ENCODE measurements at places on chromosomes 11 and 22.

GRCh38 chr11:78292109-78292803 is 103.5 kb downstream of the USP35 start:
- H3K27ac ChIP-seq, result no peak overlapping the region
- H3K36me3 ChIP-seq, result no peaks in the 10 kb centered on the region
- no peak overlapping the region for H3K4me3 ChIP-seq
- peak; percentile 36 for DNase-seq
- no peaks in the 10 kb centered on the region for H3K27me3 ChIP-seq

DNA sequence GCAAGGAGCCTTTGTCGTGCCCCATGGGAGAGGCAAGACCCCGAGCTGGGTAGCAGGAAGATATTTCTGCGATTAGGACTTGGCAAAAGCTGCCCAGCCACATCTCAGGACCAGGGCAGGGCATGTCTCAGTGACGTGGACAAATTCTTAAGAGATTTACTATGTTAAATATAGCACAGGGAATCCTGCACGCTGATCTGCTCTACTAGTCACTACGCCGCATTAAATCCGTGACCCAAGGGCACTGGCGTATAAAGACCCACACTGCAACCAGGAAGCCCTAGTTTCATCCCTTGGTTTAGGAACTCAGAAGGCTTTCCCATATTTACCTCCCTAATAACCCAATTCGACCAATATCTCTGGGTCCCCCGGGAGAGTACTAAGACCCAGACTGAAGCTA is 35.1 kb downstream of the AP1B1 start:
- H3K27me3 ChIP-seq, result no peaks in the 10 kb centered on the region
- DNase-seq, result no peak
- H3K27ac ChIP-seq, result no peak overlapping the region
- H3K4me1 ChIP-seq, result no peaks in the 10 kb centered on the region

- no peak for DNase-seq
- no peak overlapping the region for H3K4me3 ChIP-seq
- H3K27ac ChIP-seq, result no peak overlapping the region
- H3K4me1 ChIP-seq, result no peaks in the 10 kb centered on the region
Measured at GRCh38 chr11:121894581-121894980, 221.4 kb downstream of the BLID start.

DNA sequence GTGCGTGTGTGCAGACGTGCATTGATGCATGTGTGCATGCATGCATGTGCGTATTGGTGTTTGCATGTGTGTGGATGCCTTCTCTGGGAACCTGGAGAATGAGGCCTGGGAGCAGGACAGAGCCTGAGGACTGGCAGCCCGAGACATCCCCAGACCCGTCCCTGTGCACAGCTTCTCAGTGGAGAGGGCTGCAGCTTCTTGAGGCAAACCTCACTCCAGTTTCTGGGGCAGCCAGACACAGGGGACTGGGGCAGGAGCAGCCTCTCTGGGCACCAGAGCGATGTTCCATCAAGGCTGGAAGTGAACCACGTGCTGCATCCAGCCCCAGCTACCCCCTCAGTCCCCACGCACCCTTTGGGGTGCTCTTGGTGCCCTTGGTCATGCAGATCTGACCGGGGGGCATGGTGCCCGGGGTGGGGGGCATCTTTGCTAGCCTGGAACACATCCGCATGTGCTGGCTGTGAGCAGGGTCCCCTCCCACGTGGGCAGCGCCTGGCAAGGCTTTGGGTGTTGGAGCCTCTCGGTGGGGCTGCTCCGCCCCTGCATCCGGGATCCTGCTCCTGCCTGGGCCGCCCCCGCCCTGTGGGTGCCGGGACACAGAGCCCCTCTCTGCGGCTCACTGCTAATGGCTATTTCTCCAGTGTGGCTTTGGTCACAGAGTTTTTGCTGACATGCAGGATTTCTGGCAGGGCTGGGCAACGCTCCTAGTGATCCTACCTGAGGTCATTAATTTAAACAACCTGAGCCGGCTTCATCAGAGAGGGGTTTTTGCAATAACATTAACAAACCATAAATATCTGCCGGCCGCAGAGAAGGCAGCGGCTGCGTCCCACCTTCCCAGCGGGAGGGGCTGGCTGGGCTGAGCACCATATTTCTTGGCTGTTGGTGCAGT is 434.7 kb downstream of the TBC1D22A start:
- H3K4me1 ChIP-seq, result no peaks in the 10 kb centered on the region
- H3K4me3 ChIP-seq, result no peak overlapping the region
- no peak overlapping the region for H3K27ac ChIP-seq
- no peaks in the 10 kb centered on the region for H3K36me3 ChIP-seq

DNA sequence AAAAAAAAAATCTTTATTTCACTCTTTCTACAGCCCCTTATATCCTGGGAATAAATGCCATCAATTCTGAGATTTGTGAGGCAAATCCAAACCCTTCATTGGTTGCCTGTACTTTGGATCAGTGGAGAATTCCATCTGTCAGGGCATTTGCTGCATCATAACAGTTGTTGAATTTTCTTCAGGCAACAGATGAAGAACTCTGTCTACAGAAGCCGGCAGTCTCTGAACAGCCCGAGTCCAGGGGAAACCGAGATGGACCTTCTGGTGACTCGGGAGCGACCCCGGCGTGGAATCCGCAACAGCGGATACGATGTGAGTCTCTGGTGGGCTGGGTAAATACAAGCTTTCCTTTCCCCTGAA is 82.3 kb downstream of the C11orf91 start:
- H3K4me3 ChIP-seq, result no peak overlapping the region
- no peak overlapping the region for H3K27ac ChIP-seq
- DNase-seq, result no peak
- H3K36me3 ChIP-seq, result no peaks in the 10 kb centered on the region
- no peaks in the 10 kb centered on the region for H3K4me1 ChIP-seq

DNA sequence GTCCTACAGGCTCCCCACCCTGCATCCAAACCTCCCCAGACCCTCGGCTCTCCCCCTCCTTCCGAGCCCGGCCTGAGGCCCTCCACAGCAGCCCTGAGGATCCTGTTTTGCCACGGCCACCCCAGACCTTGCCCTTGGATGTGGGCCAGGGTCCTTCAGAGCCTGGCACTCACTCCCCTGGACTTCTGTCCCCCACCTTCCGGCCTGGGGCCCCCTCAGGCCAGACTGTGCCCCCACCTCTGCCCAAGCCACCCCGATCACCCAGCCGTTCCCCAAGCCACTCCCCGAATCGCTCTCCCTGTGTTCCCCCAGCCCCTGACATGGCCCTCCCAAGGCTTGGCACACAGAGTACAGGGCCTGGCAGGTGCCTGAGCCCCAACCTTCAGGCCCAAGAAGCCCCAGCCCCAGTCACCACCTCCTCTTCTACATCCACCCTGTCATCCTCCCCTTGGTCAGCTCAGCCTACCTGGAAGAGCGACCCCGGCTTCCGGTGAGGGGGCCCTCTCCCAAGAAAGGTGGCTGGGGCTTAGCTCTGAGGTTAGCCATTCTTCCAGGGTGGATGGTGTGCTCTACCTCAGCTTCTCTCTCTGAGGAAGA is 2.9 kb downstream of the INPP5J start:
- no peak overlapping the region for H3K4me3 ChIP-seq
- no peak for DNase-seq
- no peaks in the 10 kb centered on the region for H3K36me3 ChIP-seq
- no peaks in the 10 kb centered on the region for H3K27me3 ChIP-seq
- peaks cover 5% of the 10 kb centered on the region for H3K4me1 ChIP-seq

DNA sequence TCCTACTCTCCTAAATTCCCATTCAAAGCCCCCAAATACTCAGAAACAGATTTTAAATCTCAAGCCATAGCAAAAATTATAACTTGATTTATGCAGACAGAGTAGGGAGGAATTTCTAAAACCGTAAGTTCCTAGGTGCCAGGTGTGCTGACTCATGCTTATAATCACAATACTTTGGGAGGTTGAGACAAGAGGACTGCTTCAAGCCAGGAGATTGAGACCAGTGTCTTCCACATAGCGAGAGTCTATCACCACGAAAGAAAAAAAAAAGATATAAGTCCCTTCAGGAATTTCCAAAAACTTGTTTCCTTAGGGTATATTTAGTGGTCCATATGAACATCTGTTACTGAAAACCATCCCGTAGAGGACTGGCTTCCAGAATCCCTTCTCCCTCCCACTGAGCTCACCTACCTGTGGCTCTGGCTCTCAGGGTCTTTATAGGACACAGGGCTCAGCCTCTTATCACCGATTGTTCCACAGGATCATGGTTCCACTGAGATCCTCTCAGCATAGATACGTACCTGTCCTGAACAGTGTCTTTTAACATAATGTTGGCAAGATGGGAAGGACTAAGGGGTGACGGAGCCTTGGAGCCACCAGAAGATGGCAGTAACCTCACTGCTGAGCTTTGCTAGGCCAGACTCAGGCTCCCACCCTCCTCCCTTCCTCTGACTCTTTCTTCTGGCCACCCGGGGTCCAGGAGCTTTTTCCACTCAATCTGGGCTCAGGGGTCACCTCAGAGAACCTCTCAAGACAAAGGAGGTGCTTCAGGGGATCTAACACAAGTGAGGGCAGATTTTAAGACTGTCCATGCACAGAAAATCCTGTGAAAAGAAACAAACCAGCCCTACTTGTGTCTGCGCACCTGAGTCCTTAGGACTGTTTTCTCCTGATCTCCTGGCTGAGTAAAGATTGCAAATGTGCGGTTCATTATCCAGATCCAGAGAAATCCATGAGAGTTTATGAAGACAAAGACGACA is 117.5 kb upstream of the TOP3B start:
- peak; percentile 33 for DNase-seq
- H3K4me1 ChIP-seq, result no peaks in the 10 kb centered on the region
- H3K27ac ChIP-seq, result no peak overlapping the region

DNA sequence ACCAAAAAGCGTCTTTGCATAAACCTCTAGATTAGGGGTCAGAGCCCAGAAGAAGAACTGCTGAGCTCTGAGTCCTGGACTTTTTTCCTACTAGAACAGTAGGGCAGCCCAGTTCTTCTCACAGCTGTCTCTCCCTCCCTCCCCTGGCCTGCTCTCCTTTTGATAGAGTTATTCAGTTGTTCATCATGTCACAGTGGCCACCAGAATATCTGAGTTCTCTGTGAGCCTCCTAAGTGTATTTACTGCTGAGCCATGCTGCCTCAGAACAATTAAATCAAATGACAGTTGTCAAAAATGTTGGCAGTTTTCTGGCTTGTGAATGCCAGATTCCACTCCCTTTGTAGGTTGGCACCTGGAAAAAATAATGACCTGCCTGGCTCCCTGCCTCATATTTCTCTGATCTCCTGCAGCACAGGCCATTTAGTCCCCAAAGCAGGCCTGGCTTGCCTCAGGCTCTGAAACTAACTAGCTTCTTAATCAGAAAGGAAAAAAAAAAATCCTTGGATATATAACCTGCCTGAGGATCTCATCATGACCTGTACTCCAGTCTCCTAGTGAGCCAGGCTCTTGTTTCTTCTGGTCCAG is 377.4 kb upstream of the LARGE1 start:
- no peaks in the 10 kb centered on the region for H3K36me3 ChIP-seq
- no peak overlapping the region for H3K27ac ChIP-seq
- H3K4me1 ChIP-seq, result no peaks in the 10 kb centered on the region
- no peak overlapping the region for H3K4me3 ChIP-seq
- H3K27me3 ChIP-seq, result no peaks in the 10 kb centered on the region

DNA sequence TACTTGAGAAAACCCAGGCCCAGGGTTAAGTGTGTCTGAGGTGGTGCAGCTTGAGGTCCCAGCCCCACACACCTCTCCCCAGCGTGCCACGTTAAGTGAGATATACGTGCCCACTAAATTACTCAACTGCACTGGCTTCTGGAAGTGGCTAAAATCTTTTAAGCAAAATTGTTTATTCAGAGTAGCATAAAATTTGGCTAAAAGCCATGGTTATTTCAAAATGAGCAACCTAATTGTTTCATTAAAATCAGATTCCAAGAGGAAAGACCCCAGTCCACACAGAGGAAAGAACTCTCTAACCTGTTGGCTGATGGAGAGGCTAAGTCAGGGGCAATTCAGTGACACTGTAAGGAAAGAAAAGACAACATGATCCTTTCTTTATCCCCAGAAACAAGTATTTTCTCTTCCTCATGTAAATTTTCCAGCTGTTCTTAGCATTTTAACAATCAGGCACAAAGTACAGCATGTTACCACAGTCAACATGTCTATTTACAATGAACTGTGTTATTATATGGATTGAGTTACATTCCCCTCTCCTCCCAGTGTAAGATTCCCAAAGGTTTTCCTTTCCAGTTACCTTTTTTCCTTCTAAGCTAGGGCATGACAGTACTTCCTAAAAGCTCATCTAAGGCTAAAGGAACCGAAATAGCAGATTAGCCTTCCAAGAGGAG is 26.6 kb downstream of the NUP50 start:
- no peaks in the 10 kb centered on the region for H3K36me3 ChIP-seq
- H3K27me3 ChIP-seq, result no peaks in the 10 kb centered on the region
- H3K4me1 ChIP-seq, result no peaks in the 10 kb centered on the region
- no peak for DNase-seq
- H3K4me3 ChIP-seq, result no peak overlapping the region

DNA sequence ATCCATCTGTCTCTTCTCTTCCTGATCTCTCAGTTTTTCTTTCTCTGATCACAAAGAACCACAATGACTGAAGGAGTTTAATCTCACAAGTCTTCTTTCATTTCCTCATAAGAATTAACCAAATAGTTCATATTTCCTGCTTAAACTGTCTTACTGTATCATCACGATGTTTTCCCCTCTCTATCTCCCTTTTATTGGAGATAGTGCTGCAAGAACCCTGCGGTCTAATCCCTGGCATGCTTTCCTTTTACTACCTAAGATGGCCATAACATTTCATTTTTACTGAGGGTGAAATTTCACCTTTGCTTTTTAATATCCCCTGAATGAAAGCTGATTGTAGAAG is 28.9 kb downstream of the CARD18 start:
- no peak overlapping the region for H3K27ac ChIP-seq
- H3K36me3 ChIP-seq, result no peaks in the 10 kb centered on the region
- peaks cover 8% of the 10 kb centered on the region for H3K4me1 ChIP-seq
- H3K27me3 ChIP-seq, result no peaks in the 10 kb centered on the region
- peak overlapping the region; percentile 35 for H3K4me3 ChIP-seq
- DNase-seq, result peak; percentile 25

- H3K4me3 ChIP-seq, result no peak overlapping the region
- no peaks in the 10 kb centered on the region for H3K36me3 ChIP-seq
- H3K27me3 ChIP-seq, result no peaks in the 10 kb centered on the region
Measured at GRCh38 chr11:130407978-130408377, 20.4 kb downstream of the ADAMTS8 start.

GRCh38 chr11:64976651-64977050 is 4.7 kb upstream of the MAJIN start:
- H3K4me3 ChIP-seq, result no peak overlapping the region
- DNase-seq, result no peak
- H3K4me1 ChIP-seq, result peaks cover 7% of the 10 kb centered on the region
- H3K27ac ChIP-seq, result no peak overlapping the region

DNA sequence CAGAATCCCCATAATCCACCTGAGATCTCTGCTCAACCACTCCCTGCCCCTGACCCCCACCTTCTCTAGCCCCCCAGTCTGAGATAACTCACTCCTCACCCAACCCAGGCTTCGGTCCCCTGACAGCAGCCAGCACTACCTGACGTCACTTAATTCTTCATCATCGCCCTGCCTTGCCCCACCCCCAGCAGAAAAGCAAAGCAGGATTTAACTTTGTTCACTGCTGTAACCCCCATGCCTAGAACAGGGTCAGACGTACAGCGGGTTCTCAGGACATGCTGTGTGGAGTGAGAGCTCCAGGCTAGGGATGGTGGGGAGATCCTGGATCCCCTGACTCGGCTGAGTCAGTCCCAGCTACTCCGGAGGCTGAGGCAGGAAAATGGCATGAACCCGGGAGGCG is 45.8 kb downstream of the ELFN2 start:
- H3K27me3 ChIP-seq, result peaks cover 2% of the 10 kb centered on the region
- no peak overlapping the region for H3K4me3 ChIP-seq
- DNase-seq, result no peak
- no peaks in the 10 kb centered on the region for H3K36me3 ChIP-seq

All from common myeloid progenitor, CD34-positive (primary cell).